ENCODE measurements at places on chromosomes 2 and 18. TPM values are rescaled to one million over a fixed set of nuclear protein-coding genes. Genes with fewer than 3 reads are reported as not detected.

PPP1R1C gene
- total RNA-seq, result not detected

MAPK4 gene
- not detected for total RNA-seq

UNC80 gene
- not detected for total RNA-seq

TACR1 gene
- not detected for total RNA-seq

C2orf80 gene
- total RNA-seq, result not detected

COL6A3 gene
- 0.90 TPM for total RNA-seq

CHN1 gene
- total RNA-seq, result 0.68 TPM

DNA sequence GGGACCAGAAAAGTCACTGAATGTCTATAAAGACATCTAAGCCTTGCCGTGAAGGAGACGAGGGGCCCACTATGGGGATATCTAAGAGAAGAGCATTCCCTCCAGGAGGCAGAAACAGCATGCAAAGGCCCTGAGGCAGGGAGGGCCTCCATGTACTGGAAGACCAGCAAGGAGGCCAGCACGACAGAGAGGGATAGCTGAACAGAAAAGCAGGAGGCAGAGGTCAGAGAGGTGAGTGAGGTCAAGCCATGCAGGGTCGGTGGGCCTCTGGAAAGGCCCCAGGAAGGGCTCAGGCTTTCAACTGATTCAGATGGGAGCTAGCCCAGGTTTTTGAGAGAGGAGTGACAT, 5.7 kb downstream of the TRABD2A start:
- DNase-seq, result no peak

DNA sequence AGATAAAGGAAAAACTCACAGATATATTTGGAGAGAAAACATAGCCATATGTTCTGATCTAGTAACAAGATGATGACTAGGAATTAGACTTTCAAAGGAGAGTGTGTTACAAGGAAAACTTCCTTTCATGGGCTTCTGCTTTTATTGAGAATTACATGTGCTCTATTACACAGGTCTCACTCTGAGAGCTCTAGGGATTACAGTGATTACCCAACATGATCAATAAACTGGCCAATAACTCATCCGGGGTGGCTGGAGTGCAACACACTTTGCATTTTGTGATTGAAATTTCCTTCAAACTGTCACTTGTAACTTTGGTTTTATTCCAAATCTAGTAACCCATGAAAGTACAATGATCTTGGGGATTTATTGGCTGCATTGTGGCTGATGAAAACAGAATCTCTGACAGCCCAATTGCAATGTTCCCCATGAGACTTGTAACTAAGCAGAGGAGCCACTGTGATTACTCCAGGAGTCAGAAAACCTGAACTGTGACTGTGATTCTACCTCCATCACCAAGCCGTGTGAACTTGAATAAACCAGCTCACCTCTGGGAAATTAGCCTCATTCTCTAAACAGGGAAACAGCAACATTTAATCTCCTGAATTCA, 40.2 kb upstream of the LRRC30 start:
- DNase-seq, result no peak

GRCh38 chr2:234951664-234952269, at the start of gene SH3BP4:
TSS of gene SH3BP4 (plus strand) at chr2:234952017. CDS start at chr2:235035003, 82,986 bp downstream.
- DNase-seq, result peak; percentile 32

DNA sequence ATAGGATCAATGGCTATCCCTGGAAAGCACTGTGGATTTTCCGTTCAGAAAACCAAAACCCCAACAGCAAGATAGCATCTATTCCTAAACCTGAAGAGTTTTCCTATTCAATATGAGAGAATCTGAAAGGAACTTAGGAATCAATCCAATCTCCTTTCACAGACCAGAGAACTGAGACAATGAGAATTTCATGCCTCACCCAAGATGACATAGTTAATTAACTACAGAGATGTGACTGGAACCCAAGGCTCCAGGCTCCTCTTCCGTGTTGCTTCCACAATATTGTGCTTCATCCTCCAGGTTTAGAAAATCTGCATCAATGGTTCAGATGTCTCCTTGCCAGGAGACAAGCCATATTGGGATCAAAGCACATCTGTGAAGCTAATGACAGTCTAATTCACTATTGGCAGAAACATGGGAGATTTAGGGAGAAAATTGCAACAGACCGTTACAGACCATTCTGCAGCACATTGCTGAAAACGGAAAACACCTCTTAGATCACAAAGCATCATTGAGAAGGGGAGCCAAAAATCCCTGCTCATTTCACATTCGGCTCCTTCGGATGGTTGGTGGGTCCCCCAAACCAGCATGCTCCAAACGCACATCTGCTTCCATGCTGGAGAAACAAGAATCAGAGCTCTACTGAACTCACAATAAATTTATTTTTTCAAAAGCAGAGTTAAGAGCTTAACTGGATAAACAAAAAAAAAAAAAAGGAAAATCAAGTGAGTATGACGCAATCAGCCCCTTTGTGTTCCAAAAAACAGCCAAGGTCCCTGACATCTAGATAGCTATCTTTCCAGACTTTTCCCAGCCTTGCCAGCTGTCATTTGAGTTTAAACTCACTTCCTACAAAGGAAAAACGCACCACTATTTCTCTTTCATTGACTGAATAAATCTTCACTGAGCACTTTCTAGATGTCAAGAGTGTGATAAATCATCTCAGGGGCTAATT, 290.3 kb downstream of the C1D start:
- no peak for DNase-seq

DNA sequence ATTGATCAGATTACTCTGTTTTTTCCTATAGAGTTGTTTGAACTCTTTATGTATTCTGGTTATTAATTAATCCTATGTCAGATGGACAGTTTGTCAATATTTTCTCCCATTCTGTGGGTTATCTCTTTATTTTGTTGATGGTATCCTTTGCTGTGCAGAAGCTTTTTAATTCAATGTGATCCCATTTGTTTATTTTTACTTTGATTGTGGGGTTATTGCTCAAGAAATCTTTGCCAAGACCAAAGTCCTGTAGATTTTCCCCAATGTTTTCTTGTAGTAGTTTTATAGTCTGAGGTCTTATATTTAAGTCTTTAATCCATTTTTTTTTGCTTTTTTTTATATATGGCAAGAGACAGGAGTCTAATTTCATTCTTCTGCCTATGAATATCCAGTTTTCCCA, 86.2 kb upstream of the FIGN start:
- DNase-seq, result no peak

GRCh38 chr2:231244382-231245248, 46.2 kb downstream of the ARMC9 start:
- no peak for DNase-seq

DNA sequence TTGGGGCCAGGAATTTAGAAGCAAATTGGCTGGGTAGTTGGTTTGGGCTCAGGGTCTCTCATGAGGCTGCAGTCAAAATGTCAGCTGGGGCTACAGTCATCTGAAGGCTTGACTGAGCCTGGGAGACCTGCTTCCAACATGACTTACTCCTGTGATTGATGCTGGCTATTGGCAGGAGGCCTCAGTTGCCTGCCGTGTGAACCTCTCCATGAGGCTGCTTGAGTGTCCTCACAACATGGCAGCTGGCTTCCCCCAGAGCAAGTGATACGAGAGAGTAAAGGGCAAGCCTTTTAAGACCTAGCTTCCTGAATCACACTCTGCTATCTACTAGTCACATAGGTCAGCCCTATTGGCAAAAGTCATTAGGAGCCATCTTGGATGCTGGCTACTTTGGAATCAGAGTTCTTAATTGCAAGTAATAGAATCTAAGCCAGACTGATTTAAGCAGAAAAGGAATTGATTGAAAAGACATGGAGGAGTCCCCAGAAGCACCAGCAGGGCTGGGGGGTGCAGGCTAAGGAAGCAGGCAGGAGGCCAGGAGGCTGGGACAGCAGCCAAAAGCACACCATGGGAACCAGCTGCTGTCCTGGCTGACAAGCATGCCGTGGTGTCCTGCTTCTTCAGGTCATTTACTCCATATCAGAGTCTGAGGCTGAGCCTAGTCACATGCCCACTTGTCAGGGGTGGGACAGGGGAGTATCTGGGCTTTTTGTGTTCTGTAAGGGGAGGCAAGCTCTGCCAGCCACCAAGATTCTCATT, 7.8 kb upstream of the GIGYF2 start:
- DNase-seq, result no peak

GRCh38 chr18:35610724-35611123, 29.2 kb downstream of the GALNT1 start:
- DNase-seq, result no peak

GRCh38 chr2:220043990-220044335, 416.5 kb downstream of the SLC4A3 start:
- DNase-seq, result no peak

GRCh38 chr2:170883683-170884082, 45.4 kb upstream of the GORASP2 start:
- DNase-seq, result no peak

- no peak for DNase-seq
These were observed 454.9 kb downstream of the LPIN1 start for GRCh38 chr2:12201369-12201768.

DNA sequence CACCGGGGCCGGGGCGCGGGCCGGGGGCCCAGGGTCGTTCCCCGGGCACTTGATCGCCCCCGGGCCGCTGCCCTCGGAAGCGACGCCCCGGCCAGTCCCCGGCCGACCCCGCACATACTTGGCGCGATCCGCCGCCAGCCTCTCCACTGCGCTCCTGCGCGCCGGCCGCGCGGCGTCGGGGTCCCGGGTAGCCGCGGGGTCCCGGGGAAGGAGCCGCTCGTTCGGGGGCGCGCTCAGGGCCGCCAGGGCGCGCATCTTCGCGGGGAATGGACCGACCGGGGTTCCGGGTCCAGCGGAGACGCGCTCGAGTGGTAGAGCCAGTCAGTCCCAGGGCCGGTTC, 204 bp downstream of the FAM110C start:
- DNase-seq, result no peak

GRCh38 chr2:121558329-121558728, 27.6 kb downstream of the RNU4ATAC start:
- DNase-seq, result no peak

DNA sequence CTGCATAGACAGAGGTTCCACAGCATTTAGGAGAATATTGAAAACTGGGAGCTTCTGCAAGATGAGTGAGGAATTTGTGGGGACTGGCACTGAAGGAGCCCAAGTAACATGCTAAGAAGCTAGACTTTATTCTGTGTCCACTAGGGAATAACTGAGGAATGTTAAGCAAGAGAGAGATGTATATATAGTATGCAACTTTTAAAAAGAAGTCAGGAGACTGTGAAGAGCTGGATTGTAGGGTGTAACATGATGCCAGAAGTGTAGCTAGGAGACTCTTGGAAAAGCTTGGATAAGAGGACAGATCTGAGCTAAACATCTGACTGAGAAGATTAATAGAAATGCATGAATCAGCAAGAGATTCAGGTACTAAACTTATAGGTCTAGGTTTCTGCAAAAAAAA, 270.6 kb upstream of the MMADHC start:
- DNase-seq, result no peak

DNA sequence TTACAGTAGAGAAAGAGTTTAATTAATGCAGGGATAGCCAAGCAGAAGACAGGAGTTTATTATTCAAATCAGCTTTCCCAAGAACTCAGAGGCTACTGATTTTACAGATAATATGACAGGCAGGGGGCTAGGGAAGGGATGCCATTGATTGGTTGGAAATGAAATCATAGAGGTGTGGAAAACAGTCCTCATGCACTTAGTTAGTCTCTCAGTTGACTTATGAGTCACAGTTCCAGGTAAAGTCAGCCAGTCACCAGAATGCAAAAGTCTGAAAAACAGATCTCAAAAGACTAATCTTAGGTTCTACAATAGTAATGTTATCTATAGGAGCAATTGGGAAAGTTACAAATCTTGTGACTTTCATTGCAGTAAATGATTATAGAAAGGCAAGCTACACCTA, 676.4 kb upstream of the CHAC2 start:
- no peak for DNase-seq

GRCh38 chr2:168992591-168993349, 38.4 kb downstream of the ABCB11 start:
- no peak for DNase-seq

DNA sequence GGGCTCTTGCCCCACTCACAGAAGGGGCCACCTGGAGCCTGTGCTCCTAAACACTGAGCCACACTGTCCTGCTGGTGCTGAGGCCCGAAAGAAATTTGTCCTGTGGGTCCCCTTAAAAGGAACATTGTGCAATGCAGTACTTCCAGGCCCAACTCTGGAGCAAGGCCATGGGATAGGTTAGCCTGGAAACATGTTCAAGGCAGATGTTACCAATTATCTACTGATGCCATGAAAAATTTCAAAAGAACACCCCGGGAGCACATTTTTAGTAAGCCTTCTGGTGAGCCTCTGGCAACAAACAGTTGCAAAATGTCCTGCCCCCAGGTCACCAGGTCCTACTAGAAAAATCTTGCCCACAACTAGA, 12.3 kb upstream of the PTMA start:
- DNase-seq, result no peak

- no peak for DNase-seq
These were observed 103.8 kb upstream of the CCDC150 start for GRCh38 chr2:196535742-196536141.

- no peak for DNase-seq
These were observed 51.3 kb upstream of the ITSN2 start for GRCh38 chr2:24411488-24412151.

GRCh38 chr2:134359367-134360081, 105.7 kb downstream of the MGAT5 start:
- no peak for DNase-seq
